Stimulated activated CD4-positive, alpha-beta T cell treated with anti-CD3 and anti-CD28 coated beads, Interleukin-4, amount 100 ng/mL, for 48 hours (primary cell): ENCODE measurements at places on chromosomes 1 and 21.

GRCh38 chr1:82644186-82644915, 843.6 kb downstream of the ADGRL2 start:
- DNase-seq: no peak

- DNase-seq: no peak
These were observed 11.6 kb downstream of the HHAT start for GRCh38 chr1:210340311-210340710.

DNA sequence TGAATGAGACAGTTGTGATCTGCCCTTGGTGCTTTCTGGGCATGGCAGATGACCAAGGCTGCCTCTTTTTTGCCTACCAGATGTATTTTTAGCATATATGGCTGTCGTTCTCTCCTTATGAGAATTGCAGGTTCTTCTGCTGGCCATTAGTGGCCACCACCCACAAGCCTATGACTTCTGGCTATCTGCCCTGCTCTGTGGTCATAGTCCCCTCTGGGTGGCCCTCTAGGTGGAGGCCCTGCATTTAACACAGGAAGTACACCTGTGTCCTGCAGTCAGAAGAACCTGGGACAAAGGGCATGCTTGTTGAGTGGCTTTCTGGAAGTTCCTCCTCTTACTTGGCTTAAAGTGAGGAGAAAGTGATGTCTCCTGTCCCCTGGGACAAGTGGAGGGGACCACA, 6.5 kb downstream of the FCAMR start:
- DNase-seq: no peak

- DNase-seq: no peak
These were observed 30.7 kb upstream of the SLC19A1 start for GRCh38 chr21:45572783-45573451.

DNA sequence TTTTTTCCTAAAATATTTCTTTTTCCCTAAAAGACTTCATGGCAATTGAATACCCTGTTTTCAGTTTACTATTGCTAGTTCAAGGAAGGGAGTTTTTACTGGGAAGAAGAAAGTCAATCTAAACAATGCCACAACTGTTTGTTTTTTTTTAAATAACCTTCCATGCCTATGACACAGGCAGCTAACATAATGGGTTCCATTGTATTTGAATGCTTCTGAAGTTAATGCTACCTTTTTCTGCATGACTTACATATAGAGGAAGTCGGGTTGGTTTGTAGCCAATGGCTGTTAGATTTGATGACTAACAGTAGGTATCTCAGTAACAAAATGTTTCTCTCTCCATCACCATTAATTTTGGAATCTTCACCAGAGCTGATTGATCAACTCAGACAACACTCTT, 134.0 kb downstream of the KIF26B start:
- DNase-seq: no peak

DNA sequence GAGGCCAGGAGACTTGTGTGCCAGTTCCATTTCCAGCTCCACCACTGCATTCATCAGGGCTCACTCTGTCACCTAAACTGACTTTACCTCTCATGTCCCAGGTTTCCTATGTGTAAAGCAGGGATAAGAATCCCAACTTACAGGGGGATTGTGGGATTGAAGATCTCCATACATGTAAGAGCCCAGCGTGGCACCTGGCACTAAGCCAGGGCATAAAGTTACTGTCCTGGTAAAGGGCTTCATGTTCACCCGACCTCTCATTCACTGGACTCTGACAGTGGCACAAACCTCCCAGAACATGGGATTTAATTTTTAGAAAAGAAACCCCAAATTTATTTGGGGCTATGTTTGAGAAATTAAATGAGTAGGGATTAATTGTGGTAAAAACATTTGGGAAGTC, 8.9 kb upstream of the IGFN1 start:
- no peak for DNase-seq

DNA sequence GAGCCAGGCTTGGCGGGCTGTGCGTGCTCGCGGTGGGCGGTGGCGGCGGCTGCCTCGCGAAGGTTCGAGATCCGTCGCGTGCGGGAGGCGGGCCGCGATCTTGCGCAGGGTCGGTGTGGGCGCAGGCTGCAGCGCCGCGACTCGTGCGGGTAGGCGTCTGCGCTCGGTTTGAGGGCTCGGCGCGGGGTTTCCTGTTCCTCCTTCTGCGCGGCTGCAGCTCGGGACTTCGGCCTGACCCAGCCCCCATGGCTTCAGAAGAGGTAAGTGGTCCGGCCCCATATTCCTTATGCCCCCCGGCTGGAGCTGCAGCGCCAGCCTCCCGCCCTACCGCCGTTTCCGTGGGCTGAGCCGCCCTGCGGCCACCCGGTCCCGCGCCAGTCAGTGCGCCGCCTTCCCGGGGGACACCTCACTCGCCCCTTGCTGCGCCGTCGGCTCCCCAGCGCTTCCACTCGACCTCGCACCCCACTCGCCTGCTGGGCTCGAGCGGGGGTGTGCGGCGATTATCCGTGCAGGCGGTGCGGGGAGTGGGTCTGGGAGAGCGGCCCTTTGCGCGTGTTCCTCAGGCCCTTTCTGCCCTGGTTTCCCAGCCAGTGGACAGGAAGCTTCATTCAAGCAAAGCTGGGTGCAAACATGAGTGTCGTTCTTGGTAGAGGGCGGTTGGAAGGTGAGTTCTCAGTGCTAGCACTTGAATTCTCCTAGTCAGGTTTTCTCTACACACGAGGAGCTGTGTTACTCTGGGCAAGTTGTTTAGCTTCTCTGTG, at the start of gene CACYBP:
Gene CACYBP (plus strand): TSS at position 12 of the 761 bp plus-strand sequence. CDS start 234 bp downstream, at position 246.
- DNase-seq: no peak

- DNase-seq: no peak
These were observed 16.1 kb downstream of the H6PD start for GRCh38 chr1:9250411-9251381.

DNA sequence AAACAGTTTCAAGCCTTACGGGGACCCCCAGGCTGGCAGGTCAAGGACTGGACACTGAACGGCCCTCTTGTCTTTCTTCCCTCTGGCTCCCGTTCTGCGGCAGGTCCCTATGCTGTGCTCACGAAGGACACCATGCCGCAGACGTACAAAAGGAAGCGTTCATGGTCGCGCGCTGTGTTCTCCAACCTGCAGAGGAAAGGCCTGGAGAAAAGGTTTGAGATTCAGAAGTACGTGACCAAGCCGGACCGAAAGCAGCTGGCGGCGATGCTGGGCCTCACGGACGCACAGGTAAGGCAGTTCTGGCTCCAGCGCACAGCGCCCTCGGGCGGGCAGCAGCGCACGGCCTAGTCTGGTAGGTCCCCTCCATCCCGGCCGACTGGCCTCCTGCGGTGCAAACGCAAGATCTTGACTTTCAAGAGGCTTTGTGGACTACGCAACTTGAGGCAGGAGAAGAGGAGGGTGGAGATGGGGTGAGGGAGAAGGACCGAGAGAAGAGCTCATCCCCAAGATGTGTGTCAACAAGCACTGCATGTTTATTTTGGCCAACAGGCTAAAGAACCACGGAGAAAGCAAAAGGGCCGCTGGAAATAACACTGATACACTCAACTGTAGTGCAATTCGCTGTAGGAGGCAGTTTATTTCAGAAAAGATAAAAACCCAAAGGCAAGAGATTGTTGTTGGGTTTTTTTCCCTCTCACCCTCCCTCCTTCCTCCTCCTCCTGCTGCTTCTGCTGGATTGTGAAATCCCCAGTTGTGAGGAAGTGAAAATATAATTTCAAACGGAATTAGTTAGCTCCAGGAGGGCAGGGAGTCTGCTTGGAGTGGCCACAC, 3.0 kb downstream of the HLX start:
- no peak for DNase-seq

DNA sequence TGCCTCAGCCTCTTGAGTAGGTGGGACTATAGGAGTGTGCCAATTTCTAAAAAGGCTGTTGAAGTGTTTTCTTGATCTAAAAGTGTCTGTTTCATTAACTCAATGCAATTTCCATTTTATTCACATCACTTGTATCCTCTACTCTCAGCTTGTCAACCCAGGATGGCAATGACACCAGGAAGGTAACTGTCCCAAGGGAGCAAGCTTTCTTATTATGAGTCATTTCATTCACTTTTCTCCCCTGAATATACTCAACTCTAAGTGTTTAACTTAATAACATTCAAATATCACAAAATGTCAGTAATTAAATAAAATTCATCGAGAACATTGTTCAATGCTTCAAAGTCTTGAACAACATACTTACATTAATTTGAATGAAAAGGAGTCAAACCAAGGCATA, 22.9 kb upstream of the GFI1 start:
- DNase-seq: no peak

DNA sequence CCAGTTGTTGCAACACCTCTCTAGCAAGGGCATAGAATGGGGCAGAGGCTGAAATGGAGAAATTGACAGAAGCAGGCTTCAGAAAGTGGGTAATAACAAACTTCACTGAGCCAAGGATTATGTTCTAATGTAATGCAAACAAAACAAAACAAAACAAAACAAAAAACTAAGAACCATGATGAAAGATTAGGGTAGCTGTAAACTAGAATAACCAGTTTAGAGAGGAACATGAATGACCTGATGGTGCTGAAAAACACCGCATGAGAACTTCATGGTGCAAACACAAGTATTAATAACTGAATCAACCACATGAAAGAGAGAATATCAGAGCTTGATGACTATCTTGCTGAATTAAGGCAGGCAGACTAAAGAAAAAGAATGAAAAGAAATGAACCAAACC, 1707.7 kb downstream of the BRINP3 start:
- DNase-seq: no peak

GRCh38 chr1:94606471-94606870, 64.9 kb upstream of the F3 start:
- no peak for DNase-seq

DNA sequence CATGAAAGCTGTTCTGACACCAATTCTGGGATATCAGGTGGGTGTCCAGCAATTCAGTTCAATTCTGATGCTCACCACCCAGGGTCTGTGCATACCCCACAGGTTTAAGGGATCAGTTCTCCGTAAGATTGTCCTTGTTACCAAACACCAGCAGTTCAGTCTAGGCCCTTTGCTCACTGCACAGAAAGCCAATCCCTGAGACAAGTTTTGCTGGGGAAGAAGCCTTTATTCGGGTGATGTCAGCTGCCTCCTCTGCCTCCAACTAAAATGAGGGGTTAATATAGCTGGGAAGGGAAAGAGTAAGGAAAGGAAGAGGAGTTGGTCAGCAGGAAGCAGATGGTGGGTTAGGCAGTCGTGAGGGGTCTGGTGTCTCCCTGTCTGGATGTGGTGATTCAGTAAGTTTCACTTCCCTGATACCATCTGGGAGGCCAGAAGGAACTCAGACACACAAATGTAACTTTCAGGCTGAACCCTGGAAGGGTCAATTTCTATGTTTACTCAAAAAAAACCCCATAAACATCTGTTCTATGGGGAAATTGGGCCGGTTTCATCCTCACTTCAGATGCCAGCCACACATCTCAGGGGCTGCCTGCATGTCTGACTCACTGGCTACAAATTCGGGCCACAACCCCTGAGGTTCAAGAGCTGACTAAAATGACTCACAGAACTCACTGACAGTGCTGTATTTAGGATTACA, 83.3 kb upstream of the PGBD5 start:
- DNase-seq: no peak
